Stimulated activated CD8-positive, alpha-beta memory T cell treated with anti-CD3 and anti-CD28 coated beads, Interleukin-7, amount 100 ng/mL, for 48 hours (primary cell): ENCODE measurements at places on chromosomes 2 and 18.

GRCh38 chr2:85265304-85265703, 62.5 kb downstream of the TGOLN2 start:
- DNase-seq, result no peak

- no peak for DNase-seq
These were observed 67.0 kb downstream of the LBH start for GRCh38 chr2:30298302-30298701.

DNA sequence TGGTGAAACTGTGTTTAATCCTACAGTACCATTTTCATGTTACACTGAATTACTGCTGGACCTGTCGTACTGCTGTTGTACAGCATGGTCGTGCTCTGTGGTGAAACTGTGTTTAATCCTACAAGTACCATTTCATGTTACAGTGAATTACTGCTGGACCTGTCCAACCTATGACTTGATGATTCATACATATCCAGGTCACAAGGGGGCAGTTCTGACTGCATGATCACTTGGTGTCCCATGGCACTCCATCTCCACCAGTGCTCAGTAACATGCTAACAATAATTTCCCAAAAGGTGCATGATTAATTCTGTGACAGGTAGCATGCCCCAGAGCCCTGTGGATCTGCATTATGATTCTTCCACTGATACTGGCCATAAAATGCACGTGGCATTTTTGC, 101.6 kb downstream of the ADCYAP1 start:
- no peak for DNase-seq

- no peak for DNase-seq
These were observed 541.1 kb downstream of the SATB2 start for GRCh38 chr2:198916548-198917080.

DNA sequence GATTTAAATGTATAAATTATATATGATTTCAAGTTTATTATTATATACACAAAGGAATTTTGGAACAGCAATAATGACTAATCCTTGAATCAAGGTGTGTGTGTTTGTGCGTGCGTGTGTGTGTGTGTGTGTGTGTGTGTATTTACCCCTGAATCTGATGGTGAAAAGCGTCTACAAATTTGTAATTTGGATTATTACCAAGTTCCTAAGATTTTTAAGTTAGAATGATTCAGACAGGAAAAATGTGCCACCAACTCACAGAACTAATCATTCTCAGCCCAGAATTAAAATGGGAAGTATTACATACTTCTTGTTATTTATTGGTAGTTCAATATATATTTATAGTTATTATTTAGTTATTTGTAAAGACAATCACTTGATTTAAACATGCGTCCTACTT, 12.3 kb downstream of the CALCRL start:
- no peak for DNase-seq

GRCh38 chr2:104447831-104448434, 406.0 kb upstream of the POU3F3 start:
- no peak for DNase-seq

GRCh38 chr2:242060212-242060835, 190.8 kb downstream of the RTP5 start:
- no peak for DNase-seq
